ENCODE measurements at places on chromosomes 12 and 14.

GRCh38 chr12:46299851-46300250 is 31.0 kb upstream of the SLC38A1 start:
- peak; percentile 24 for DNase-seq

- DNase-seq: no peak
These were observed 43.4 kb downstream of the SH2B3 start for GRCh38 chr12:111448846-111449790.

DNA sequence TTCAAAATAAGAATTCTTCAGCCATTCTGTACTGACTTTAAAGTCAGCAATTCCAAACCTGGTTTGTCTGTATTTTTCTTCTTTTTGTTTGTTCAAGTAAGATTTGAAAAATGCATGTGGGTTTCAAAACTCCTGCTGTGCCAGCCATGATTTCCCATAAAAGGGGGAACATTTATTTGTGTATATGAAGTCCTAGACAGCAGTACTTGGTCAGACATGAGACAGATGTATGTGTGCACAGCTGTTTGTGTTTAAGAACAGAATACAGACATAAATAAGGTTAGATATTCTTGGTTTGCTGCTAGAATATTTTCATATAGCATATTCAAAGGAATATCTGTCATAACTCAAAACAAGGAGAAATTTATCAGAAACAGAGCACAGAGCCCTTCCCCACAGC is 236.0 kb downstream of the ADAMTS20 start:
- no peak for DNase-seq

DNA sequence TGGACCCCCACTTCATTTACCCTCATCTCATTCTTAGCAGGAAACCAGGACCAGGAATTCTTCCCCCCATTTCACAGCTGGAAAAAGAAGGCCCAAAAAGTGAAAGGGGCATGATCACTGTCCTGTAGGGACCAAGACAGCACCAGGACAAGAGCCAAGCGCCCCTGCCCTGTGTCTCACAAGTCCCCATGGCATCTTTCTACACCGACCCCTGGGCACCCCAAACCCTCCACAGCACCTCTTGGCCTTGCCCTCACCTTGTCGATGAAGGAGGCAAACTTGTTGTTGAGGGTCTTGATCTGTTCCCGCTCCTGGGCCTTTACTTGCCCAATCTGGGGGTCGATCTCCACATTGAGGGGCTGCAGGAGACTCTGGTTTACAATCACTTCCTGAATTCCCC is 710 bp downstream of the KRT76 start:
- DNase-seq: no peak

DNA sequence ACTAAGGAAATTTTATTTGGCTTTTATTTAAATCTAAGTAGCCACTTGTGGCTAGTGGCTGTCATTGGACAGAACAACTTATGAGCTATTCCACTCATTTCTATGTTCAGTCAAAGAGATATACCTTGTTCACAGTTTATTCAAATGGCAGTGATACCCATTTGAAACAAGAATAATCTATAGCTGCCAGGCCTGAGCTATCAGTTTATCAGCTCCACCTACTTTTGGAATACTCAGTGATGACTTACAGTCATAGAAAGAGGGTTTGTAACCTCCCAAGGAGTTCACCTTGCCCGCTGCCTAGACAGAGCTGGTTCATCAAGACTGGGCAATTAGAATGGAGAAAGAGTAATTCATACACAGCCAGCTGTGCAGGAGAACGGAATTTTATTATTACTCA is 4.5 kb upstream of the ABHD4 start:
- DNase-seq: no peak

DNA sequence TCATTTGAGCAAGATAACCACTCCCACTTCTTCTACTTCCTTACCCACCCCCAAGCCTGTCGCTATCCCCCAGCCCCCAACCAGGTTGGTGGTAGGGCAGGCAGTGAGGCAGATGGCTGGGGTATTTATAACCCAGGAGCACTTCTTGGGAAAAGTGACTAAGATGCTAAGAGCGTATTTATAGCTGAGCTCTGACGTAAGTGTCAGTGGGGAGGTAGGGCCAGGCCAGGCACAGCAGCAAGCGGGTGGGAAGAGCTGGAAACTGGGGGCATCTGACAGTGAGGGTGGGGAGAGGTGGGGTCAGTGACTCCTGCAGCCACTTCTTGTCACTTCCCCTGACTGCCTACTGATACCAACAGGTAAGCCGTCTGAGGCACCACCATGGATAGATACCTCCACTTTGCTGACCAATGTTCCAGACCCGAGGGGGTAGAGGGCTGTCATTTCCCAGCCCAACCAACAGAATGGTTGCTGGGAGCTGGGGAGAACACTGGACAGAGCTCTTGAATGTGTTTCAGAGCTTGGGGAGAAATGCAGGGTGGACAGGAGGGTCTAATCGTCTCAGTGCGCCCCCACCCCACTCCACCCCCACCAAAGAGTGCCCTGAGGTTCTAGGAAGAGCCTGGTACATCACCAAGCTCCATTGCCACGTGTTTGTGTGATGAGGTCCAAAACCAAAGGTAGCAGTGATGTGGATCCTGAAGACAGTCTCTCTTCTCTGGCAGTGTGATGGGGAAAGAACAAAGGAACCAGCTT is 2.7 kb upstream of the INHBE start:
- DNase-seq: no peak

GRCh38 chr12:128052331-128052730 is 214.6 kb upstream of the TMEM132C start:
- no peak for DNase-seq

DNA sequence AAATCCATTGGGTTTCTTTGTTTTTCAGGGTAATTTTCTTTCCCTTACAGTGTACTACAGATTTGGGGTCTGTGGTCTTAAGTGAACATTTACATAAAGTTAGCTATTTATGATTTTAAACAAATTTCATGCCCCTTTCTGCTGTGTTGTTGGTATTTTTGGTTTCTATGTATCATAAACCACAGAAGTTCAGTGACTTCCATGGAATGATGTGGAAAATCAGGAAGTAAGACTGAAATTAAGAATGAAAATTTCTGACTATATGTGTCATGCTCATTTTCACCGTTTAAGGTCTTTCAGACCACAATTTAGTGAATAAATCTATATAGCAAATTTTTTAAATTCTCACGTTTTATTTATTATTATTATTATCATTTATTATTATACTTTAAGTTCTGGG is 31.7 kb downstream of the ETV6 start:
- no peak for DNase-seq

- DNase-seq: no peak
These were observed 250.5 kb upstream of the SOX5 start for GRCh38 chr12:24200010-24200409.

GRCh38 chr12:28017126-28017872 is 44.8 kb upstream of the PTHLH start:
- DNase-seq: no peak
